ENCODE measurements at places on chromosomes 12 and 14.

- DNase-seq: no peak
Measured at GRCh38 chr14:89827265-89827664, 127.3 kb downstream of the EFCAB11 start.

- DNase-seq: no peak
Measured at GRCh38 chr14:103890052-103890371, 38.2 kb upstream of the TDRD9 start.

GRCh38 chr12:90959032-90959431 lies 4.1 kb upstream of the CCER1 start:
- DNase-seq: no peak

- no peak for DNase-seq
Measured at GRCh38 chr14:26621364-26621763, 23.5 kb upstream of the NOVA1 start.

GRCh38 chr14:99424306-99424877 lies 56.3 kb downstream of the SETD3 start:
- no peak for DNase-seq

- no peak for DNase-seq
Measured at GRCh38 chr14:89205137-89205740, 211.8 kb downstream of the FOXN3 start.

DNA sequence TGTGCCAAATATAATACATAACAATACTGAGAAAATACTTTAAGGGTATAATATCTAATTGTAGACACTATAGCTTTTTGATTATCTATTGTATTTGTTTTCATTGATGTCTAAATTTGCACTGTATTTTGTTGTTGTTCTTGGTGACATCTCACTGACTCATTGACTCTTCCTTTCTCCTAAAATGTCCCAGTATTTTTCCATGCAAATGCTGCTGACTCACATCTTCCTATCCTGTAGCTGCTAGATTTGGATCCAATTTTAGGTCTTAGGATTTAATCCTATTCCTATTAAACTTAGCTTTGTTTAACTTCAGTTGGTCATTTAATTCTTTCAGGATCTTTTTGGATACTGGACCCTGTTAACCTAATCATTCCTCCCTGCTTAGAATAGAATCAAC lies 148.5 kb downstream of the TMTC2 start:
- no peak for DNase-seq

- no peak for DNase-seq
Measured at GRCh38 chr12:116818341-116818856, 62.8 kb downstream of the HRK start.

DNA sequence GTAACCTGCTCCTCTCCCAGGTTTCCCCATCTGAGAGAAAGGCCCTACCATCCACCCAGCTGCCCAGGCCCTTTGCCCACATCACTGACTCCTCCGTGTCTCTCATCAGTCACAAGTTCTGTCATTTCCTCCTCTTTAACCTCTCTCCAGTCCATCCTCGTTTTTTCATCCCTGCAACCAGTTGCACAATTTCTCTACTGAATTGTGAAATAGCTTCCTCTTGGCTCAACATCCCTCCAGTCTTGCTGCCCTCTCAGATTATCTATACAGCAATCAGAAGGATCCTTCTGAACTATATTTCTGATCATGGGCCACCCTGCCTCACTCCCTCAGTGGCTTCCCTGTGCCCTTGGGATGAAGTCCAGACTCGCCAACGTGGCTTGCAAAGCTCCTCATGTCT lies 6.8 kb downstream of the FAM161B start:
- no peak for DNase-seq

GRCh38 chr12:44573723-44574122 lies 302.4 kb downstream of the NELL2 start:
- no peak for DNase-seq

DNA sequence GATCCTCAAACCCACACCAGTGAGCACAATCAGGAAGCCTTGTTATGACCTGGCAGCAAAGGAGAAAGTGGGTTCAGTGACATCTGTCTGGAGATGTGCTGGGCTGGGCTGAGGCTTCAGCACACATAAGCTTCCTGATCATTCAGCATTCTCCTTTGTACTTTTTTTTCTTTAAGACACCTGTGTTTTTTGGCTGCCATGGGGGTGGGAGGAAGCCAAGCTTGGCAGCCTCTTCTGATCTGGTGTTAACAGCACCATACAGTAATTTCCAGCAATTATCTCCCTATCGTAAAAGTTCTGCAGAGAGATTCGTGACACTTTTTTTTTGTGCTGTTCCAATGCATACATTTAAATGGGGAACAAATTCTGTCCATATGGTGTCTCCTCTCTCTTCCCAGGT lies 38.9 kb upstream of the RASSF3 start:
- no peak for DNase-seq

DNA sequence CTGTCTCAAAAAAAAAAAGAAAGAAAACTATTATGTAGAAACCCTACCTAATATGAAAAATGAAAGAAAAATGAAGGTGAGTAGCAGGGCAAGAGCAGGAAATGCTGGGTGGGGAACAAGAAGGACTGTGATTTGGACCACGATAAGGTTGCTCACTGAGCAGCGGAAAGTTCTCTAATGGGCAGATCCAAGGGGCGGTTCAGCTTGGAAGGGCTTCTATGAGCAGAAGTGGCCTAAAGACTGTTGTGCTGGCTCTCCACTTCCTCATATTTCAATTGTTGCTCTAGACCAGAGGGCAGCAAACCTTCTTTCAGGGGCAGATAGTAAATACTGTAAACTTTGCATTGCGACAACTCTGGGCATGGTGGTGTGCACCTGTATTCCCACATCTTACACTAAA lies 16.3 kb upstream of the NFYB start:
- DNase-seq: peak; percentile 90

DNA sequence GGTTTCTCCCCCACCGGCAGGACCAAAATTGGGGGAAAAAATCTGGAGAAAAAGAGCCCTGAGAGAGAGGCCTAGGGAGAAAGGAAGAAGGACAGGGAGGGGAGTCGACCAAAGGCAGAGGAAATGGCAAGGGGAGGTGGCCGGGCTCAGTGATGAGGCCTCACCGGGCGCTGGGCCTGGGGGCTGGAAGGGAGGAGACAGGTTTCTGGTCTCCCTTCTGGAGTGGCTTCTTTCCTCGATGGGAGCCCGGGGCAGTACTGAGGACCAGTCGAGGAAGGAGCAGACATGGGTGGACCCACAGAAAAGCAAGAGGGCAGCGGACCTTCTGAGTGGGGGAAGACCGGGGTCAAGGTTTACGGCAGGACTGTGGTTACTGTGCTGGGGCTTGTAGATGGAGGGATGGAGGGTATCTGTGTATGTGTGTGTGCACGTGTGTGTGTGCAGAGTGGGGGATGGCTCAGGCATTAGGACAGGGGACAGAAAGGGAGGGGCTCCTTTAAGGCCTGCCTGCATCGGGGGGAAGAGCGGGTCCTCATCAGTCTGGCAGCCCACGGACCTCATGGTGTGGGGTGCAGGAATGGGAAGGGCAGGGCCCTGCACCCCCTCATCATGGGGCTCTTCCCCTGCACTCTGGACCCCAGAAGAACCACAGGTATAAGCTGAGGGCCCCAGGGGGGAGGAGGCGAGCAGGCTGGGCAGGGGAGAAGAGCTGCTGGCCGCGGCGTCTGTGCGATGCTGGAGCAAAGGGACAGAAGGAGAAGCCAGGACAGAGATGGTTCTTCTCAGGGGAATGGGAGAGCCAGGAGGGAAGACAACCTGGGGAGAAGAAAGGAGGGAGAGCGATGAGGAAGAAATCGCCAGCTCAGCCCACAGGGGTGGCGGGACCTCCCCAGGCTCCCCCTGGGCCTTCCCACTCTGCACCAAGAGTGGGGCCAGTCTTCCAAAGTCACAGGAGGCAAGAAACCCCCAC lies 15.1 kb upstream of the RPLP0 start:
- no peak for DNase-seq

DNA sequence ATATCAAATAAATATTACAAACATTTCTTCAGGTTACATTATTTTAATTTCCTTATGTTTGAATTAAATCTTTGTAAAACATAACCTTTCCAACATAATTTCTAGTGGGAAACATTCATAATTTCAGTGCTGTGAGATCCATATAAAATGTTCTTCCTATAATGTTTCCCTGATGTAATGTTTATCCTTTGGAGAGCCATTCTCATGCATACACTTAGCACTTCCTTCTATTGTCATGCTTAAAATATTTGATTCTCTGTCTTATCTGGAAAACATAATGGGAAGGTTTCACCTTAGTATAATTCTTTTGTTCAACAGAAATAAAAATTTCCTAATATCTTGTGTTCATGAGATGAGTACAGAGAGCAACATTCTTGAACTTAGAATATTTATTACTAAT lies 472.5 kb downstream of the ADAMTS20 start:
- no peak for DNase-seq

DNA sequence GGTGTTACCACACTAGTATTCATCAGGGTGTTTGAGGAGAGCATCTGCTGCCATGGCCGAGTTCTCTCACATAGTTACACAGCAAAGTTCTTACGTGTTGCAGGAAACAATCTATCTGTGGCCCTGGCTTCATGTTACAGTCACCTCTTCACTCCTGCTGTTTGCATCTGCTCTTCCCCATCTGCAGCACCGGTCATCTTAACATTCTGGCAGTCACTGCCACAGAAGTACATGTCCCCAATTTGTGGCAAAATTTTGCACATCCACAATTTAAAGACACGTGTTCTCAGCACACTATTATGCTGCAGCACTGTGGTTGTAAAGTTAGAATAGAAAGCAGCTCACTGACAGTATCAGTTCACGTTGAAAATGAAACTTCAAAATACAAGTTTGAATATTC lies 23.2 kb downstream of the MAPK1IP1L start:
- peak; percentile 24 for DNase-seq

- DNase-seq: peak; percentile 79
Measured at GRCh38 chr12:103387385-103387784, 108.4 kb downstream of the C12orf42 start.

DNA sequence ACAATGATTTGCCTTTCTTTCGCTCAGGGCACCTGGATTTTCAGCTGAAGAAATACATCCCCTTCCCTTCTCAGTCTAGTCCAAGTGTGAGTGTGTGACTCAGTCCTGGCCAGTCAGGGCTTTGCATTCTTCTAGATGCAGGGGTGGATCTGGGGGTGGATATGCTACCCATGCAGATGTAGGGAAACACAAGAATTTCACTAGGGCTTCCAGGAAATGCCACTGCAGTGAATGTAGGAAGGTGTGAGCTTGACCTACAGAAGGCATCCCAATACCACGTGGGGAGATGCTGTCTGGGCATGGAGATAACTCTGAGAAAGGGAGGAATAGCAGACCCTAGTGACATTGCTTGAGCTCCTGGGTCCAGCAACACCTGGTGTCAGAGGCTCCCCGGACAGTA lies 404.2 kb downstream of the GLT1D1 start:
- no peak for DNase-seq

GRCh38 chr14:61125041-61125866 lies 144.2 kb downstream of the SLC38A6 start:
- DNase-seq: no peak

- DNase-seq: no peak
Measured at GRCh38 chr12:24173067-24173466, 223.6 kb upstream of the SOX5 start.

GRCh38 chr12:7101047-7101693 lies 7.8 kb downstream of the C1RL start:
- DNase-seq: no peak

GRCh38 chr12:71046215-71046614 lies 111.6 kb downstream of the TSPAN8 start:
- DNase-seq: no peak

GRCh38 chr12:71702590-71702989 lies 16.7 kb downstream of the TMEM19 start:
- no peak for DNase-seq

Data from NCI-H187 treated with DMSO at 0.1 percent for 48 hours (cell line).